Kidney tubule cell (primary cell): ENCODE measurements at places on chromosomes 4 and X.

- DNase-seq, result no peak
Observed at GRCh38 chrX:130179579-130180215, 7.9 kb downstream of the RAB33A start.

DNA sequence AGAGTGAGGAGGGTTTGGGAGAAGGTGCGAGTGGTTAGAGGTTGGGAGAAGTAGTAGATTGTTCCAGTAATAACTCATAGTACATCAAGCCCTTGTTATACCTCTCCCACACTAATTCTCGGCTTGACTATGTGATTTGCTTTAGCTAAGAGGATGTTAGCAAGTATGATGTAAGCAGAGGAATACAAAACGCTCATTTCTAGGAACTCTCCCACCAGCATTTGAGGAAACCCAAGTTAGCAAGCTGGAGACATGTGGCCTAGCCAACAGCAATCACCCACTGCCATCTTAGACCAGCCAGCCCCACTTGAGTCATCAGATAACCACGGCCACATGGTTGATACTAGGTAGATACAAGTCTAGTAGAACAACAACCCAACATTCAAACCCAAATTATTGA is 14.2 kb downstream of the FTHL17 start:
- no peak for DNase-seq

GRCh38 chr4:20554134-20554533 is 146.1 kb upstream of the PACRGL start:
- peak; percentile 17 for DNase-seq

- DNase-seq, result no peak
Observed at GRCh38 chr4:3711183-3712111, 54.7 kb upstream of the ADRA2C start.

GRCh38 chrX:11913001-11913400 is 155.0 kb downstream of the MSL3 start:
- DNase-seq, result peak; percentile 66

- DNase-seq, result no peak
Observed at GRCh38 chr4:128380306-128380705, 92.7 kb upstream of the PGRMC2 start.

DNA sequence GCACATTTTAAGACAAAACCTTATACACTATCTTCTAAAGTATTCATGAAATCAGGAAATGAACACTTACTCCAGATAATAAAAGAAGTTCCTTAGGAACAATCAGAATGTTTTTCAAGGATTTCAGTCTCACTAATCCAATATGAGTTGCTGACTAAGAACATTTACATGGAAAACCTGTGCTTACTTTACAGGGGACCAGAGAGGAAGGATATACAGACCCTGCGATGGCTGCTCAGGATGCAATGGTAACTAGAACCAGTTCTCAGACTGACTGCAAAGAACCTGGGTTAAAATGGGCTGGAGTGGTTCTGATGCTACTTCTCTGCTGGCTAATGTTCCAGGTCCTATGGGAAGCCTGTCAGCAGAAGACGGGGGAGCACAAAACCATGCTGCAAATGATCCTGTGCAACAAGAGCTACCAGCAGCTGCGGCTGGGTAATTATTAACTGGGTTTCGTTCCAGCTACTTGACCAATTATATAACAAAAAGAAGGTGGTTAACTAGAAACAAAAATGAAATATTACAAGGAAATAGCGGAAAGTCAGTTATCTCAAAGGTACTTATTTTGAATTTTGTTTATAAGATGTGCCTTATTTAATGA is 85.3 kb downstream of the ANXA10 start:
- peak; percentile 64 for DNase-seq

DNA sequence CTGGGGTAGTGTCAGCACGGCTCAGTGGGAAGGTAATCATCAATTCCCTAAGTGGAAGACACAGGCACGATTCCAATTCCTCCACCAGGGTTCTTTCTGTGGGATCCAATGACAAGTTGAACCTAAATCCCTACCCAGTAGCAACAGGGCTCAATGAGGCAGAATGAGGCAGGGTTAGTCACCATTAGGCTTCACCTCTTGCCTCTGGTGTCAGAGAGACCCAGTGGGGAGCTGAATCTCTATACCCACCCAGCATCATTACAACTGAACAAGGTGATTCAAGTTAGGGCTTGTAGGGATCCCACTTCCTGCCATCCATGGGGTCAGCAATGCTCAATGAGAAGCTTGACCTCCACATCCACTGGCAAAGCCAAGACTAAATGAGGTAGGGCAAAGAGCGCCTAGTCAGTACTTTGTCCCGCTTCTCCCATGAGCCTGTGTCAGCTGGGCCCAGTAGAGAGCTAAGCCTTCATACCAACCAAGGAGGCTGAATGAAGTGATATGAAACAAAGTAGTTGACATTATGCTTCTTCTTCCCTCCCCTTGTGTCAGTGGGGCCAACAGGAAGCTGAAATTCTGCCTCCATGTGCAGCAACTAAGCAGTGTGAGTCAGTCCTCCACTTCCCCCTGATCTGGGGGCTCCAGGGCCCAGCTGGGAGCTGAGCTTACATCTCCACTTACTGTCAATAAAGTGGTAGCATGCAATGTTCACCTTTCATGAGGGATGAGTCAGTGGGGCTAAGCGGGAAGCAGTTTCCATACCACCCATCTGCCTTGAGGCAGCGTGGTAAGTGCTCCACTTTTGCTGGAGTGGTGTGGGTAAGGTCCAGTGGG is 36.4 kb upstream of the RBM41 start:
- DNase-seq, result peak; percentile 63

DNA sequence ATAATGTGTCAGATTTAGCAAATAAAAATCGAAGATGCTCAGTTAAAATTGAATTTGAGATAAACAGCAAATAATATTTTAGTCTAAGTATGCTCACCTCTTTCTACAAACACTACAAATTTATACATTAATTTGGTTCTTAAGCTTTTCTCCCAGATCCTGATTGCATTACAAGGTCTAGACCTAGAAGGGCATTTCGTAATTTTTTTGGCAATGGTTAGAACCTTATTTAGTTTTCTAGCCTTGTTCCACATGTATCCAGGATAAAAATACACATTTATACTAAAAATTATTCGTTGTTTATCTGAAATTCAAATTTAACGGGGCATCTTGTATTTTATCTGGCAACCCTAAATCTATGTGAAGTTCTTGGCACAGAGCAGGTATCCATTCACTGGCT is 2.5 kb upstream of the CDKL5 start:
- no peak for DNase-seq

DNA sequence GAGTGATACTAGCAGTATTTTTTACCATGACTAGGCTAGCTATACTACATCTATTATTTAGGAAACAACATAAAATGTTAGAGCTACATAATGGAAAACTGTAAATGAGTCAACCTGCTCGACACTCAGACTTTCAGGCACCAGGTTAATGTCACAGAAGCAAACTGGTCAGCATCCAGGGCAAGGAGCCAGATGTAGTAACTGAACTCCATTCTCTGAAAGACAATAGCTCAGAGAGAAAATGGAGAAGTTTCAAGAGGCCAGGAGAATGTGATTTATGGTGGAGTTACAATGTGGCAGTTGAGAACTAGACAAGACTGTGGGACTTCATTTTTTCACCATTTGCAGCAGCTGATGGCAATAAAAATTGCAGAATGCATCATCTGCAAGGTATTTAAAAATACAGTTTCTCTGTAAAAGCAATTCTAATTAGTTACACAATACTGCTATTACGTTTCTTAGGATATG is 342.7 kb upstream of the PABPC4L start:
- peak; percentile 89 for DNase-seq

DNA sequence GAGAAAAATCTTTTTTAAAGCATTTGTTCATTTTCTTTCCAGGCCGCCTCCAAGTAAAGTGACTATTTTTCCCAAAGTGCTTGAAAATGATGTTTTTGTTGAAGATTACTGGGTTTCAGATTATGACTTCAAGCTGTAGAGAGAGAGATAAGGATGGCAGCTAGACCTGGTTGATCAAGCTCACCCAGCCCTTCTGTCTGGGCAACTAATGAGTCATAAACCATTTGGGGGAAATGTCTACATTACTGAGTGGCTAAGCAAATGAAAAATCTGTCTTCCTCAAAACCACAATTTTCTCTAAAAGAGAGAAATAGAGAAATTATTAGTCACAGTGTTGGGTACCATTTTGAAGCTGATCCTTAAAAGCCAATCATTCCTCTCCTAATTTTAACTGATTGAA is 355.4 kb upstream of the CPEB2 start:
- peak; percentile 35 for DNase-seq

- DNase-seq, result peak; percentile 52
Observed at GRCh38 chr4:153427363-153428071, 38.6 kb upstream of the TMEM131L start.

GRCh38 chr4:119932277-119932676 is 134.4 kb downstream of the MAD2L1 start:
- no peak for DNase-seq

GRCh38 chrX:78514852-78515251 is 144.3 kb downstream of the RTL3 start:
- DNase-seq, result peak; percentile 72

GRCh38 chr4:142314686-142315085 is 531.4 kb downstream of the INPP4B start:
- DNase-seq, result peak; percentile 66

GRCh38 chr4:122716825-122717448 is 15.6 kb upstream of the BBS12 start:
- peak; percentile 65 for DNase-seq

DNA sequence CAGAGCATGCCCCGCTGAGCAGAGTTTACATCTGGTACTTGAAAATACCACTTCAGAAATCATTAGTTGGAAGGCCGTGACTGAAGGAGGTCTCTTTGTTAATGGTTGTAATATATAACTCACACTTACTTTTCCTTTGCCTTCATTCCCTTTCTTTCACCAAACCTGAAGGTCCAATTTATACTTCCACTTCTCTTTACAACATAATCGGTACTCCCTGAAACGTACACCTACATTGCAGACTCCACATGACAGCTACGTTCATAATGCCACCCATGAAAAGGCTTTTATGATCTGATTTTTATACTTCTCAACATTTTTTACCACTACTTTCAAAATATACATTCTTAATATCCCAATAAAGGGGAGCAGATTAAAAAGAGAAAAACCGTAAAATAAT is 298.7 kb downstream of the C4orf33 start:
- no peak for DNase-seq

DNA sequence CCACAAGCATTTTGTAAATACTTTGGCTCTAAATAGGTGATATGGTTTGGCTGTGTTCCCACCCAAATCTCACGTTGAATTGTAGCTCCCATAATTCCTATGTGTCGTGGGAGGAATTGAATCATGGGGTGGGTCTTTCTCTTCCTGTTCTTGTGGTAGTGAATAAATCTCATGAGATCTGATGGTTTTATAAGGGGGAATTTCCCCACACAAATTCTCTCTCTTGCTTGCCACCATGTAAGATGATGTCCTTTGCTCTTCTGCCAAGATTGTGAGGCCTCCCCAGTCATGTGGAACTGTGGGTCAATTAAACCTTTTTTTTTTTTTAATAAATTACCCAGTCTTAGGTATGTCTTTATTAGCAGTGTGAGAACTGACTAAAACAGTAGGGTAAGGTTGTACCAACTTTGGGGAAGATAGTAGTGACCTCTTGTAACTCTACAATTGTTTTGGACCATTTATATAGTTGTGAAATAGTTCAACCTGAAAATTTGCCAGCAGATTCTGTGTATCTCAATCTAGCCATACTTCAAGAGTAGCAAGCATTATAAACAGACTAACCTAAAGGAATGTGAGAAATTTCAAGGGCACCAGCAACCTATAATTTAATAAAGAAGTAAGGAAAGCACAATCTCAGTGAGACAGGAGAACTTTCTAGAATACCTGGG is 727.8 kb downstream of the GRID2 start:
- DNase-seq, result peak; percentile 47

DNA sequence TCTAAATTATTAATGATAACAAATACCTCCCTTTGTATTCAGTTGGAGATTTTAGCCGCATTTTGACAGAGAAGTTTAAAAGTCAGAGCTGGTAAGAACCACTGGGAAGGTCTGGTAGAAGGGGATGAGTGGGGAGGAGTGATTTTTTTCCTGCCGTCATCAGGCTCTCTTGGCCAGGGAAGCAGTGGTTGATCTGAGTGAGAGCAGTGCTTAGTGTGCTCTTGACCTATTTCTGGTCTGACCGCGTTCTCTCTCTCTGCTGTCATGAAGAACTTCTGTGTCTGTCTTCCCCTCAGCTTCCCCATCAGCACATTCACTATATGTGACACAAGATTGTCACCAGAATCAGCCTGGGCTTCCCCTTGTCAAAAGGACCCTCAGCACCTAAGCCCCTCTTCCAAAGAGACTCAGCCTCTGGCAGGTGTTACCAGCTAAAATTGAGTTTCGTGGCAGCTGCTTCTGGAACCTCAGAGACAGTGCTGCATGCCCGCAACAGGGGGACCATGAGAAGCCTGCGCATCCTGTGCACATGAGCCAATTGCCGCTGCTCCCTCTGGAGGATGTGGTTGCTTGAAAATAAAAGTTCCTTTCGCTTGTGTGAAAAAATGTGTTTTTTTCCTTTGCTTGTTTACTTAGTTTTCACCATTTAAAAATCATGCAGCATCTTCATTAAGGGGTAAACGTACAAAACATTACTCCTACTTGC is 268.9 kb downstream of the C4orf33 start:
- no peak for DNase-seq

DNA sequence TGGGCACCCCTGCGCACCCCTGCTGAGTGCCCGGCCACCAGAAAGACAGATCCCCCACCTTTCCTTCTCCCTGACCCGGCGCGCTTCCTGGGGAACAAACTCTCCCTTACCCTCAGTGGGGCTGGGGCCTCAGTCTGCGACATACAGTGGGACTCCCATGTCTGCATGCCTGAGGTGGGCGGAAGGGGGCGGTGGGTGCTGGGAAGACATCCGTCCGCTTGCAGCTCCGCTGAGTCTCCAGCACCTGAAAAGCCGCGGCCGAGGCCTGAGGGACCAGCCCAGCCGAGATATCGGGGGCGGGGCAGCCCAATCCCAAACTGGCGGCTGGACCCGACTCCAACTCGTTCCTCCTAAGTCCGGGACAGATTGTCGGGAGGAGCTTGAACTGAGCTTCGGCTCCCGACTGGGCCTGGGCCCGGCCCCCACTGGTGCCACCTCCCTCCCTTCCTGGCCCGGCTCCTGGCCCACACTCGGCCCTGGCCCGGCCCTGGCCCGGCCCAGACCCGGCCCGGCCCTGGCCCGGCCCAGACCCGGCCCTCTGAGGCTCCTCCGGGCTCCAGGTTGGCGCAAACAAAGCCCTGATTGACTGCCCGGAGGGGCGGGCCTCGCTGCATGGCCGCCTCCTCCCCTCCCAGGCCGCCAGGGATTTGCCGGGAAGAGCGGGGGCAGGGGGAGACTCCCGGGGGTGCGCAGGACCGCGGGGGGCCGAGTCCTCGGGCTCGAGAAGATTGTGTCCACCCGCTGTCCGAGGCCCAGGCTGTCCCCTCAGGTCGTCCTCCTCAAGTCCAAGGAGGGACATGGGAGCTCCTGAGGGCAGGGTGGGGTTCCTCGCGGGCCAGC is 877 bp upstream of the SLC16A2 start:
- DNase-seq, result peak; percentile 69
